ENCODE measurements at places on chromosomes 4 and X.

GRCh38 chr4:107380836-107381438 lies 339.1 kb downstream of the PAPSS1 start:
- no peak for DNase-seq

DNA sequence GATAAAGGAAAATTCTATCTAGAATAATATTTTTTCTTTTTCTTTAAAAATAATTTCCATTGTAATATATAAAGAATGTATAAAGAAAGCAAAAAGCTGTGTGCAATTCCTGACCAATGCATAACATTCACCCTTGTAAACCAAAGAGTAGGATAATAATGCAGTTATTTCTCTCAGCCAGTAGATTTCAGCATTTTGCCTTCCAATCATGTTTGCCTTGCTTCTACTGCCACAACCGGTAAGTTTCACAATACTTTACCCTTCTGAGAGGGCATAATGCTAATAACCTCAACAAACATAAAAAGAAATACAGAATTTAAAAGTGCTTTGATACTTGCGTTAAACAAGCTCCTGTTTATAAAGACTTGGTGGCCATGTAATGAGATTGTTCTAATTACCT lies 59.9 kb downstream of the CHIC2 start:
- no peak for DNase-seq

DNA sequence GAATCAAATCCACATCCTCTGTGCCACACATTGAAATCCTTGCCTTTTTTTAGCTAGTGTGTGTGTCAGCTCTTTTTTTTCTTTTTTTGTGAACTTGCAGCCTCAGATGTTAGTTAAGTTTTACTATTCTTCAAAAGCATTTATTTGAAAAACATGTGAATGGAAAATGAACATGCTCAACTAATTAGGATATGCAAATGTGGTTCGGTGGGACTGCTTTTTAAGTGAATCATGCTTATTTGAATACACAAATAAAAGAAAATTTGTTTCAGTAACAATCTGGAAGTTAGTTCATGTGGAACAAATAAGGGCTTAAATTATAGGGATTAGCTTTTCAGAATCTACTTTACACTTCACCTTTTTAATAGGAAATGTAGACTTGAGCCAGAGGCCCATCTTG lies 751.5 kb upstream of the FAM241A start:
- DNase-seq: peak; percentile 42

GRCh38 chrX:154728431-154729190 lies 22.3 kb downstream of the GAB3 start:
- DNase-seq: no peak

DNA sequence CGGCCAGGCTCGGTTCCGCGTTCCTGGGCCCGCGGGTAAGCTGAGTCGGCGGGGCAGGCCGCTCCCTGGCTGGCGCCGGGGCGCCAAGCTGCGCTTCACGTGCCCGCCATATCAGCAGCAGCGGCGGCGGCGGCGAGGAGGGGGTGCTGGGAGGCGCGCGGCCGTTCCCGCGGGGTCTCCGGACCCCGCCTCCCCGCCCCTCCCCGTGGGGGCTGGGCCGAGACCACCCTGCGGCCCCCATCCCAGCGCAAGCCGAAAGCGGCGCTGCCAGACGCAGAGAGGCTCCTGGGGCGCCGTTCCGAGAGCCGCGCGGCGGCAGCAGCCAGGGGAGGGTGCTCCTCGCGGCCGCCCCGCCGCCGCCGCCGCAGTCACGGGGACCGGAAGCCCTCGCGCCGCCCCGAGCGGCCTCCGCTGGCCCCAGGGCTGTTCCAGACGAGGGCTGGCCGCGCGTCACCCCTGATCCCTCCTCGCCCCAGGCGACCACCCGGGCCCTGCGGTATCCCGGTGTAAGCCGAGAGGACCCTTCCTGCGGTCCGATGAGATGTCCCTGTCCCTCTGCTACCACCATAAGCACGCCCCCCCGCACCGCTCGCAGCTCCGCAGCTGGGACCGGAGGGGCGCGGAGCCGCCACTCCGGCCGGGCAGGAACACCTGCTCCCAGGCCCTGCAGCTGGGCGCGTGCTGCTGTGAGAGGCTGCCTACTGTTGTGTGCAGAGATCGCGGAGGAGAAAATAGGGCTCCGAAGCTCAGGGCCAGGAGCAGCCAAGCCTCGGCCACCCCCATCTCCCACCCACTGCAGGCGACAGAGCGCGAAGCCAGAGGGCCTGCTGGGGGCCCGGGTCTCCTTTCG lies 7.5 kb upstream of the BCOR start:
- no peak for DNase-seq

GRCh38 chrX:53435997-53436396 lies 1.8 kb upstream of the HSD17B10 start:
- DNase-seq: no peak

GRCh38 chr4:181897935-181898334 lies 345.3 kb upstream of the TENM3 start:
- peak; percentile 62 for DNase-seq

GRCh38 chr4:128600996-128601871 lies 208.3 kb upstream of the JADE1 start:
- peak; percentile 94 for DNase-seq

- DNase-seq: no peak
These were observed 981.6 kb downstream of the CCSER1 start for GRCh38 chr4:91108751-91109150.
